ENCODE measurements at places on chromosomes 7 and 10. TPM values are rescaled to one million over a fixed set of nuclear protein-coding genes. Genes with fewer than 3 reads are reported as not detected.

GRCh38 chr10:2990764-2991163 is 76.6 kb upstream of the PFKP start:
- DNase-seq, result no peak

GRCh38 chr10:103637011-103637410 is 143.5 kb downstream of the NEURL1 start:
- peak; percentile 24 for DNase-seq

DNA sequence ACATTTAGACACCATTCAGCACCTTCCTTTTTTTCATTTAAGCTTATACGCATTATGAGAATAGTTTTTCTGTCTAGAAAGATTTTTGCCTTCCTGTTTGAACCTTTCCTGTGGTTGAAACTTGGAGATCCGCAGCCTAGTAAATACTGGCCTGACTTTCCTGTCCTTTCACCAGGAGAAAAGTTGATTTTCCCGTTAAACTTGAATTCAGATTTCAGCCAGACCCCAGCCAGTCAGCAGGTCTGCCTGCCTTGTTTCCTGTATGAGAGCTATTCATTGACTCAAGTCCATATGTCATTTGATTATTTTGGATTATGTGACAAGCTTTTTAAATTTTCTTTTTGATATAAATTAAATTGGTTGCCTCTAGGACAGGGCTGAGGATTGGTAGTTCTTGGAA is 71.5 kb downstream of the EVX1 start:
- no peak for DNase-seq

GRCh38 chr10:44807451-44807850 is 103.7 kb upstream of the TMEM72 start:
- no peak for DNase-seq

GRCh38 chr10:17993361-17993760 is 41.6 kb downstream of the SLC39A12 start:
- DNase-seq, result peak; percentile 19

- no peak for DNase-seq
These were observed 786 bp downstream of the CUEDC2 start for GRCh38 chr10:102431452-102432124.

DNA sequence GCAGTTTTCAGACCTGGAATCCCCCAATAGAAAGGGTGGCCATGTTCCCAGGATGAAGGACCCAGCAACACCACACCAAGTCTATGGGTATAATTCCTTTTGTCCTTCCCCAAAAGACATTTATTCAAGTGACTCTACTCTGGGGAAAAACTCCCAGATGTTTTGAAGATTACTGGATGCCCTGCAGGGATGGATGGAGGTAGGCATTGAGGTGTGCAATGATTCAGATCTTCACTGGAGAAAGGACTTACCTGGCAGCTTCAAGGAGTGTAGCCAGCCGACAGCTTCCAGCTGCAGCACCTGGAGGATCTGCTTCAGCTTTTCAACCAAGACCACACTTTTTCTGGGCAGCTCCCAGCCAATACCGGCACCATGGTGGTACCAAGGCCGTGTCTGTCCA is 172.0 kb downstream of the BAMBI start:
- no peak for DNase-seq

The CLDN15 gene
- total RNA-seq, result 2.3 TPM

The TBX20 gene
- not detected for total RNA-seq
